ENCODE measurements at places on chromosomes 5 and 9. TPM values are rescaled to one million over a fixed set of nuclear protein-coding genes. Genes with fewer than 3 reads are reported as not detected.

Gene SLC6A3
- total RNA-seq: not detected

Gene ANXA1
- 1,002 TPM for total RNA-seq

Gene SMIM33
- total RNA-seq: not detected

- DNase-seq: peak; percentile 84
Observed at GRCh38 chr9:107484117-107484723, 5.3 kb downstream of the KLF4 start.

DNA sequence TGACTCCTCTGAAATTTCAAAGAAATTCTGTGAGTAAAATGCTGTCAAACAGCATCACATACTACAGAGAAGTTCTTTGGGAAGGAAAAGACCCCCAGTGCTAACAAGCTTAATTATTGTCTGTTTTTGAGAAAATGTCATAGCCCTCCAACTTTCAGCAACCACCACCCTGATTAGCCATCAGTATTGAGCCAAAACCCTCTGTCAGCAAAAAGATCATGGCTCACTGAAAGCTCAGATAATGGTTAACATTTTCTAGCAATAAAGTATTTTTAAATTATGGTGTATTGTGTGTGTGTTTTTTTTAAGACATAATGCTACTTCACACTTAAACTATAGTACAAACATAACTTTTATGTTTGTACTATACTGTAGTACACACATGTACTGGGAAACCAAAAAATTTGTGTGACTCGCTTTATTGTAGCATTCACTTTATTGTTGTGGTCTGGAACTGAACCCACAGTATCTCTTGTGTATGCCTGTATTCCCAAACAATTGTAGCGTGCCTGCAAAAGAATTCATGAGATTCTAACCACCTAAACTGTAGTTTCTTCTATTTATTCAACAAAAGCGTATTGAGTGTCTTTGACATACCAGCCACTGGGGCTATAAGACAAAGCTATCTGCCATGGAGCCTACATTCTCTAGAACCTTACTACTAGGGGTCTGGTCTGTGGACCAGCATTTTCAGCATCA is 31.6 kb downstream of the TLE4 start:
- DNase-seq: no peak

GRCh38 chr9:114154600-114155102 is 686 bp upstream of the COL27A1 start:
- peak; percentile 39 for DNase-seq

GRCh38 chr9:69104830-69105527 is 69.1 kb upstream of the TJP2 start:
- no peak for DNase-seq

Data from GM23248 (cell line).